ENCODE measurements at places on chromosomes 2 and 18. TPM values are rescaled to one million over a fixed set of nuclear protein-coding genes. Genes with fewer than 3 reads are reported as not detected.

GRCh38 chr2:239537633-239538356 is 137.0 kb upstream of the HDAC4 start:
- H3K4me3 ChIP-seq, result no peak overlapping the region
- H3K4me1 ChIP-seq, result no peaks in the 10 kb centered on the region
- no peak overlapping the region for H3K27ac ChIP-seq
- no peak for DNase-seq

GRCh38 chr2:216741223-216741593 is 45.9 kb upstream of the IGFBP5 start:
- H3K4me1 ChIP-seq, result no peaks in the 10 kb centered on the region
- peaks cover 20% of the 10 kb centered on the region for H3K27me3 ChIP-seq
- H3K4me3 ChIP-seq, result no peak overlapping the region

The CCDC85A gene
- total RNA-seq, result not detected

GRCh38 chr2:162963156-162963555 is 124.6 kb upstream of the KCNH7 start:
- H3K36me3 ChIP-seq, result no peaks in the 10 kb centered on the region
- DNase-seq, result no peak
- H3K27me3 ChIP-seq, result no peaks in the 10 kb centered on the region
- no peak overlapping the region for H3K4me3 ChIP-seq
